Substantia nigra (tissue), 51 donors: ENCODE measurements at places on chromosomes 11 and 22.

GRCh38 chr11:129191649-129192048, 476 bp downstream of the ARHGAP32 start:
- no peak for DNase-seq

- DNase-seq = no peak
Measured at GRCh38 chr11:109815500-109816150, 277.6 kb upstream of the ZC3H12C start.

DNA sequence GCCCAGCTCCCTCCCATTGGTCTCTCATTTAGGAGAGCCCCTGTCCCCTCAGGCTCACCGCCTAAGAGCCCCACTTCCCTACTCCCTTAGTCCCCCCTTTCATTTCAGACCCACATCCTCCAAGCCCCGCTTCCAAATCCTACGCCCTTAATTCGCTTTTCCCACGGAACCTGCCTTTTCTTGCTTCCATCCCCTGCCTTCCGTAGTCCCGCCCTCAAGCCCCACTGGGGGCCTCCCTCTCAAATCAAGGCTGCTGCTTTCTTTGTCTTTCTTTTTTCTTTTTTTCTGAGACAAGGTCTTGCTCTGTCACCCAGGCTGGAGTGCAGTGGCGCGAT, 396 bp downstream of the CCDC157 start:
- no peak for DNase-seq

DNA sequence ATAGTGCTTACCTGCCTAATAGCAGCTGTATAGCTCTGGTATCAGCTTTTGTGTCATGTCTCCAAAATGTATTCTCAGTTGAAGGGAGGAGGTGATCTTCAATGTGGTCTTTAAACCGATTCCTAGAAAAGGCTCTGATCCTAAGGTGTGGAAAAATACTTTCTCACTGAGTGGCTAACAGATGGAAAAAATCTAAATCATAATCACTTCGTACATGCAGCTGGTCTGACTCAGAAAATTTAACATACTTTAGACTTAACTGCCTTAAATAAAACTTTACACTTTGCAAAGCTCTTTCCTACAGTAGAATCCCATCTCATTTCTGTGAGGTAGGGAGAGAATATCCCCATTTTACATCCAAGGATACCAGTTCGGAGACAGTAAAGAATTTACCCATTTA, 38.0 kb downstream of the C2CD3 start:
- no peak for DNase-seq

DNA sequence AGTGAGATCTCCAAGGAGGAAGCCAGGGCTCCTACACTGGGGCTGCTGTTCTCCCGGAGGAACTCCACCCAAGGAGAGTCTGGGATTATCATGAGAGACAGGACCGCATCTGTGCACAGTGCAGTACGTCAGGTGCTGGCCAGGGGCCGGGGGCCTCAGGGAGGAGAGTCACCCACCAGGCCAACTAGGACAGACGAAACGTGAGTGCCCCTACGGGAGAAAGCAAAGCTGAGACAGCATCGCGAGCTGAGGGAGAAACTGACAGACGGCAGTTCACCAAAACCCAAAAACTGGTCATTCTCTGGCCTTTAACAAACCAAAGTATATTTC, 273.4 kb downstream of the BRD1 start:
- no peak for DNase-seq

DNA sequence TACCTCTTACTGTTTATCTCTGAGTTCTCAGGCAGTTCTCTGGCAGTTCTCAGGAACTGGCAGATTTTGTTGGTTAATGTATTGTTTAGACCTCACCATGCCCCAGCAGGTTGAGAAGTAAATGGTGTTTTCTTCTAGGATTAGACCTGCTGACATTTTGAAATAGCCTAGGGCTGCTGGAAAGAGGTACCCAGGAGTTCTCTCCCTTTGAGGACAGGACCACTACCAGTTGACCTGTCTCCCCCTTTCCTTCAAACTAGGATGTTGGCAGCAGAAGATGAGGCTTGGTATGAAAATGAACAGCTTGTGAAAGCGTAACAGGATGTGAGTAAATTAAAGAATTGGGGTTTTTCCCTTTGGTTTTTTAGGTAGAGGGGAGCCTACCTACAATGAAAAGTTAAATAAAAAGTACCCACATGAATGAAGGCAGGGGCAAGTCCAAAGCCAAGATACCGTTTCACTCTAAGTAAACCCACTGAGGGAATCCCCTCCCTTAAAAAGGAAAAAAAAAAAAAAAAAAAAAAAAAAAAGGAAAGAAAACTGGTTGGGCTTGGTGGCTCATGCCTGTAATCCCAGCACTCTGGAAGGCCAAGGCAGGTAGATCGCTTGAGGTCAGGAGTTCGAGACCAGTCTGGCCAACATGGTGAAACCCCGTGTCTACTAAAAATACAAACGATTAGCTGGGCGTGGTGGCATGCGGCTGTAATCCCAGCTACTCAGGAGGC, 96.2 kb downstream of the PDHX start:
- no peak for DNase-seq

DNA sequence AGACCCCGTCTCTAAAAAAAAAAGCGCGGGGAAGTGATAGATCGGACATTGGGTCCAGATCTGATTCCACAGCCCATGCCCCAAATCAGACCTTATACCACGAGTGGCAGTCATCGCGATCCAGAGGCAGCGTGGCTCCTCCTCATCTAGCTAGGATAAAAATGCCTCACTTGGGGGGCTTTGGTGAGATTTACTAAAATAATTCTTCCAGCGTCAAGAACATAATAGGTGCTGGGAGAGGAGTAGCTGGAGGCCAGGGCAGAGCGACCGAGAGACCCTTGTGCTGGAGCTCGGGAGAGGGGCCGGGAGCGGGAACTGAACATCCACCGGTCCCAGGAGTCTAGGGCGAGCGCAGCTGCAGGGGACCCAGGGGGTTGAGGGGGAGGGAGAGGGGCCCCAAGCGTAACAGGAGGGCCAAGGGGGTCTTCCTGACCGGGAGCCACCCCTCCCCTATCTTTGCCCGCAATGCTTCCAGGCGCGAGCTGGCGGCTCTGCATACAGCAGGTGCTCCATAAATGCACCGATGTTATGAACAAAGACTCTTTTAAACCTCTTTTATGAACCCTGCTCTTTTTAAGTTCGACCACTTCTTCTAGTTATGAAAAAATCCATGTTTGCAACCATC, 823 bp upstream of the CPT1A start:
- DNase-seq = no peak

DNA sequence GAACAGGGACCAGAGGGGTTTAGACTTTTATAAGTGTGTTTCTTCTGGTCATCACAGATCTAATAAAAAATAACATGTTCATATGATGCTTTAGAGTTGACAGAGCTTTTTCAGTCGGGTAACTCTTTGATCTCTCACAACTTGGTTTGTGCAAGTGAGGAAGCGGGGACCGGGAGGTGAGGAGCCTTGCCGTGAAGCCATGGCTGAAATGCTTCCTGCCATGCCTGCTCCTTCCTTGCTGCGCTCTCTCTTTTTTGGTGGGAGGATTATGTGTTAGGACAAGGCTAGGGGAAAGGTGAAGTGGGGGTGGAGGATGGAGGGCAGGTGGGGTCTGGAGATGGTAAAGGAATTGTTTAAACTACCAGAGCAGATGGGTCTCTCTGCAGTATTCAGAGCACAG, 23.8 kb downstream of the TEAD1 start:
- DNase-seq = no peak

DNA sequence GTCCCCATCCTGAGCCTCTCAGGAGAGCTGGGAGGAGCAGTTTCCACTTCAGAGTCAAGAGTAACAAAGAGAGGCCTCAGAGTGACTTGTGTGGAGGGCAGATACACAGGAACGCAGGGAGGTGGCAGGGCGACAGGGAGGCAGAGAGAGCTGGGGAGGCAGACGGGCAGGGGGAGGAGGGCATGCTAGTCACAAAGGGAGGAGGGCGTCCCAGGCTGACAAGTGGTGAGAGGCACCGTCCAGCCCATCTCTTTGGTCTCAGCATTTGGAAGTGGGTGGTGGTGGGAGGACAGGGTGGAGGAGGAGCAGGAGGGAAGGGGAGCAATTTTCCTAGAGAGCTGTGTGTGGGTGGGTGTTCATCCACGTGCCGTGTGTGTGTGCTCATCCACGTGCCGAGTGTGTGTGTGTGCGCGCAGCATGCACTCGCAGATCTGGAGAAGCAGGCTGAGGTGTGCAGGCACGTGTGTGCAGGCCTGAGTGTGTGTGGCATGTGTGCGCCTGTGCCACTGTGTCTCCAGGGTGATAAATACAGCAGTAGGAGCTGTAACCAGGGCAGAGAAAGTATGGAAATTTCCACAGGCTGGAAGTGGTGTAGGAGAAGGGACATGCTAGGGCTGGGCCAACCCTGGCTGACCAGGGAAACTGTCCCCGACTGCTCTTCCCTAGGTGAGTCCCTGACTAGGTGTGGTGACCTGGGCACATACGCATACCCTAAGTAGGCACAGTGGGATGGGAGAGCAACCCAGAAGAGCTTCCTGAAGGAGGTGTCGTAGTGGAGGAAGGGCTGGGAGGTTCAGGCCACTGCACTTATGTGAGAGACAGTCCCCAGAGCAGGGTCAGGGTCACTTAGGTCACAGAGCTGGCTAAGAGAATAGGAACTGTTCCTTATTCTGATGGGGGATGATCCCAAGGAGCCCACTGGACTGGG, 7.3 kb upstream of the PDE2A start:
- DNase-seq = no peak

DNA sequence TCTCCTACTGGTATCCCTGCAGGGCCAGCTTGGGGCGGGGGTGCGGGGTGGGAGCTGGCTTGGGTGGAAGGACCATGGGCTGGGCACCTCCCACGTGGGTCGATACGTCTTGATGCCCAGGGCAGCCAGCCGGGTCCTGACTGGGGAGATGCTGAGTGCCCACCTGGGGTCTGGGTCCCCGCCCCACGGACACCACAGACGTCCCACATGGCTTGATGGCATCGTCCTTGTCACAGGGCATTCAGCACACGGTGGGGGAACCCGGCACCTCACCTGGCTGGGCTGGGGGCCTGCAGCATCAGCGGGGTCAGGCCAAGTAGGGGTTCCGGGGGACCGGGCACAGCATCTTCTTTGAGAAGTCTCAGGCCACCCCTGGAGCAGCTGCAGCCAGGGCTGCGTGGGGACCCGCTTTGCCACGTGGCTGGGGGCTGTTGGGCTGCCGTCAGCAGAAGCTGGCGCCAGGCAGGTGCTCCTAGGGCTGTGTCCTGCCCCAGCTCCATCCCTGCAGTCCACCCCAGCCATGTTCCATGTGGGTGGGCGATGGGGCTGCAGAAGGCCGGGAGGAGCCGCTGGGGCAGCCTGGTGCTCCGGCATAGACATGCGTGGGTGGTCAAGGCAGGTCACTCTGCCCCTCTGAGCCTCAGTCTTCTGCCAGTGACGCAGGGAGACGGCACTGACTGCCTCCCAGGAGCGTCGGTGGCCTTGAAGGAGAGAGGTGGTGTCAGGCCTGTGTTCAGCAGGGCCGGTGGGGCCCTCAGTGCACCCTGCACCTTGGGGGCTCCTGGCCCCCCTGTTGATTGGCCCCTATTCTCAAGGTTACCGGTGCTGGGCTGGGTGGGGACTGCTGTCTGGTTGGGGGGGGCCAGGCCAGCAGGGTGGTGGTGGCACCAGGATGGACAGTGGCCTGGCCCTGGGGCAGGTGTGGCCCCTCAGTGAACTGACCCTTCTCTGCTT, 8.4 kb downstream of the SELENOO start:
- DNase-seq = no peak

- no peak for DNase-seq
Measured at GRCh38 chr11:7596975-7597391, 76.3 kb downstream of the CYB5R2 start.

GRCh38 chr11:133681901-133682300, 149.6 kb upstream of the OPCML start:
- DNase-seq = no peak

DNA sequence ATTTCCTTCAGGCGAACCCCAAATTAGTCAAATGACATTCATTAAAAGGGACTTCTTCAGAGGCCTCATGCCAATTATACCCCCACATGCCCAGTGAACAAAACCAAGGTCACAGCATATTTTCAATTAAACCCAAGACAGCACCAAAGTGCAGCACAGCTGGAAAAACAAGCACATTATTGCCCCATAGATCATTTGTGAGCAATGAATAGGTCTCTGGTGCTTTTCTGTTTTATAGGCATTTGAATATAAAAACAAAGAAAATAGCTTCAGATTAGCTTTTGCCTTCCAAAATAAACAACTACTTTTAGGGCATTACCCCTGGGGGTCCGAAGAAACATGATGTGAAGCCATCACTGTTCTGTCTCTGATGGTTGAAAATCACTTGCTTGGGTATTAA, 1319.9 kb downstream of the LRRC4C start:
- DNase-seq = no peak

DNA sequence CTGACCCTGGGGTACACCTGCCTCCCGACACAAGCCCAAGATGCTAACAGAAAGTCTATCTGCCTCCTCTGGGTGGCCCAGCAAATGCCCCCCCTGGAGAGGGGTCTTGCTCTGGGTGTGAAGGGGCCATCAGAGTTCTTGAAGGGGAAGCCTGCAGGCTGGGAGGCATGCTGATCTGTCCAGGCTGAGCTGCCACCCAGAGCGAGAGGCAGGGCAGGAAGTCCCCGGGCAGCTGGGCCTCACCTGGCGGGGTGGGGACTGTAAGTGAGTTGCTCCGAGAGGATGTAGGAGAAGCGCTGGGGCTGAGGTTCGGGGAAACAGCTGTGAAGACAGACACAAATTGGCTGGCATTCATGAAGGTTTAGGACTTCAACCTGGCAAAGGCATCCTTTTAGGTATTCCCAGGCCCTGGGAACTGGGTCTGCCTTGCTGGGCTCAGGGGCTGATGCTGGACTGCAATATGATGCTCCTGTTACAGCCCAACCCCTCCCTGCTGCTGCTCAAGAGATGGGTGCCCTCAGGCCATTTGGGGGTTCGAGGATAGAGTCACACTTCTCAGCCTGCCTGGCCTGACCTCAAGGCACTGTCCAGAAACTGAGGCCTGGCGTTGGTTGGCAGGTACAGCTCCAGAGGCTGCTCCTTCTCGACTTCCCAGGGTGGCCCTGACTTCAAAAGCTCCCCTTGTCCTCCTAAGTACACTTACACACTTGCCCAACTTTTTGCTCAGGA, 60.2 kb upstream of the LYVE1 start:
- DNase-seq = no peak

- DNase-seq = no peak
Measured at GRCh38 chr22:50208430-50208938, 7.7 kb downstream of the SELENOO start.

GRCh38 chr11:67584205-67584880, 731 bp downstream of the GSTP1 start:
- peak; percentile 61 for DNase-seq

- no peak for DNase-seq
Measured at GRCh38 chr22:17085277-17086181, 729 bp downstream of the IL17RA start.

GRCh38 chr11:126163074-126163700, 48.3 kb downstream of the RPUSD4 start:
- DNase-seq = no peak
